ENCODE measurements at places on chromosomes 4 and X.

- no peak for DNase-seq
Measured at GRCh38 chrX:7283741-7284140, 135.8 kb upstream of the PUDP start.

DNA sequence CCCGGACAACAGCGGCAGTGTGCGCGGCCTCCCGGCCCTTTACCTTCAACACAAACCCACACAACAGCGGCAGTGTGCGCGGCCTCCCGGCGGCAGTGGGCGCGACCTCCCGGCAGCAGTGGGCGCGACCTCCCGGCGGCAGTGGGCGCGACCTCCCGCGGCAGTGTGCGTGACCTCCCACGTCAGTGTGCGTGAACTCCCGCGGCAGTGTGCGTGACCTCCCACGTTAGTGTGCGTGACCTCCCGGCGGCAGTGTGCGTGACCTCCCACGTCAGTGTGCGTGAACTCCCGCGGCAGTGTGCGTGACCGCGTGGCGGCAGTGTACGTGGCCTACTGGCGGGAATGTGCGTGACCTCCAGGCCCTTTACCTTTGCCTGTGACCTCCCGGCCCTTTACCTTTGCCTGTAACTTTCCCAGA lies 576.6 kb upstream of the FRG1 start:
- no peak for DNase-seq

DNA sequence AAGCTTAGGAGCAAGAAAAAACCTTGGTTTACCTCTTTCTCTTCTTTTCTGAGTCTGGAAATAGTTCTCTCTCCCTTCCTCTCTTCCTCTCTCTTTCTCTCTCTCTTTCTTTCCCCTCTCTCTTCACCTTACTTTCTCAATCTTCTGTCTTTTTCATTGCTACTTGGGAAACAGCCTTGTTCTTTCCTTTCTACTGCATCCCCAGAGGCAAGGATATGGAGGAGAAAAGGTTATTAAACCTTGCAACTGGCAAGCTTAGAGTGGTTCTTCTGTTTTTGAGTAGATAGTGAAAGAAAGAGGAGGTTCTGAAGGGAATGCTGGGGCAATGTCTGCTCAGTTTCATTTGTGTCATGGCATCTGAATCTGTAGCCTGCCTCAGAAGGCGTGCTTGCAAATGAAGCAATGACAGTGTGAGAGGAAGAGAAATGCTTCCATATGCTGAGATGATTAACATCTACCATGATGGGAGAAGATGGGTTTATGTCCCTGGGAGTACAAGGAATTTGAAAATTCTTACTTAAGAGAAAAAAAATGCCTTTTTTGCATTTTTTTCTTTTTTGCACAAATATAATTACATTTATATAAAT lies 190.6 kb downstream of the CEP135 start:
- no peak for DNase-seq

- no peak for DNase-seq
Measured at GRCh38 chrX:50594788-50595187, 124.2 kb upstream of the DGKK start.

- no peak for DNase-seq
Measured at GRCh38 chr4:37450309-37450708, 205.8 kb downstream of the NWD2 start.

DNA sequence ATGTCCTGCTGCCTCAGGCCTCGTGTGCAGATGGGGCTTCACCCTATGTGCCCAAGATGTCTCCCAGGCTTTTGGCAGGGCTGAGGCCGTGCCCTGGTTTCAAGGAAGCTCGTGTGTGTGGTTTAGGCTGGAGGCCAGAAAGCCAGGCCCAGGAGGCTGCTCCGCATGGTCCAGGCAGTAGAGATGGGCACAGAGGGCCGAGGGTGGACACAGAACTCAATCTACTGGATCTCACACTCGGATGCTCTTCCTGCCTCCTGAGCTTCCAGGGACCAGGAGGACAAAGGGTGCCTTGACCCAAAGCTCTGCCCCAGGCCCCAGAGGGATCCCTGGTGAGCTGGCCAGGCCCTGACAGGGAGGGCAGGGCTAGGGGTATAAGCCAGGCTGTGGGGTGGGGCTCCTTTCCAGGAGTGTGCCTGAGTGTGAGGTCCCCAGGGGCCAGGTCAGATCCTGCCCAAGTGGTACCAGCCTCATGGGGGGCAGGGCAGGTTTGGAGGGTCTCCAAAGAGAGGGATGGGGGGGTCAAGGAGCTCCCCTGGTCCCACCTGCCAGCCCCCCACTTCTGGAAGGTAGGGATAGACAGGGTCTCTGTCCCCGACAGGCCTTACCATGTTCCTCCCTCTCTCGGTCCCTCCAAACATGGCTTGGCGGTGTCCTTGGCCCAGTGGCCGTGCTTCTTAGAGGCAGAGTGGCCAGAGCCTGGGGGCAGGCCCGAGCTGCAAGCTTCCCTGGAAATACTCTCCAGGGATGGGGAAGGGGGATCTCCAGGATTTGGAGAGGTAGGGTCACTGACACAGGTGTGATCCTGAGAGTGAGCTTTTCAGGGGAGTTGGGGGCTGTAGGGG lies 23.8 kb downstream of the HTRA3 start:
- no peak for DNase-seq

Measured in hematopoietic multipotent progenitor cell treated with erythropoietin and hydrocortisone succinate and interleukin-3 and kit ligand, for 4 days (in vitro differentiated cells).